ENCODE measurements at places on chromosomes 5 and 9.
A peak's percentile ranks its signal among the peaks of the same experiment; 100 is the strongest.

DNA sequence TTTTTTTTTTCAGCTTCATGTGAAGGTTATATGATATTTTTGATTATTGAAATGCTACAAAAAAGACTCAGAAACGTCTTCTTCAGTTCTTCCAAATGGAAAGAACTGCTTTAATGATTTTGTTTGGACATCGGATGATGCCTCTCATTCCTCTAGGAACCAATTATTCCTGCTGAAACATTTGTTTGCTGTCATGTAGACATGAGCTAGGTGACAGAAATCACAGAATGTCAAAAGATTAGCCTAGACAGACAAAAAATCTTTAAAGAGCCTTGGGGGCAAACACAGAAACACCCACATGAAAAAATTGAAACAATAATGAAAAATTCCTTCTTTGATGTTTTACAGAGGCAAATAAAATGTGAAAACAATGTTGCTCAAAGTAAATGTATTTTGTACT is 244.2 kb upstream of the EDIL3 start:
- DNase-seq, result no peak
- no peaks in the 10 kb centered on the region for H3K27me3 ChIP-seq
- H3K4me3 ChIP-seq, result no peak overlapping the region
- H3K27ac ChIP-seq, result no peak overlapping the region
- no peaks in the 10 kb centered on the region for H3K4me1 ChIP-seq

GRCh38 chr5:117621921-117622320 is 1047.3 kb upstream of the SEMA6A start:
- no peaks in the 10 kb centered on the region for H3K4me1 ChIP-seq
- H3K36me3 ChIP-seq, result no peaks in the 10 kb centered on the region
- DNase-seq, result no peak
- H3K27me3 ChIP-seq, result no peaks in the 10 kb centered on the region

DNA sequence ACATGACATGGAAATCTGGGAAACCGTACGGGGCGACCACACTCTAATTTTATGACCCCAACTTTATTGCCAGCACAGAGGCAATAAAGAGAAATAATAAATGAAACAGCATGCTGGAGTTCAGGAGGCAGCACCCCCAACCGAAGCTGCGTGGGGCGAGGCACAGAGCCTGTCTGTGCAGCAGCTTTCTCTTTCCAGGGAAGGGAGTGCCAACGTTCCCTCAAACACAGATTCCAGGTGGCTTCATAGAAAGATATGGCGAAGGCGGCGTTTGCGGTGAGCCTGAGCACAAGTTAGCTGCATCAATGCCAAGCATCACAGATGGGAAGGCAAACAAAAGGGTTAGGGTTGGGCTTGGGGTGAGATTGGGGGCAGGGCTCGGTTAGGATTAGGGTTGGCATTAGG is 114.8 kb downstream of the HSD17B3 start:
- H3K27me3 ChIP-seq, result no peaks in the 10 kb centered on the region
- no peaks in the 10 kb centered on the region for H3K36me3 ChIP-seq
- H3K27ac ChIP-seq, result no peak overlapping the region
- H3K4me3 ChIP-seq, result no peak overlapping the region
- no peaks in the 10 kb centered on the region for H3K4me1 ChIP-seq

DNA sequence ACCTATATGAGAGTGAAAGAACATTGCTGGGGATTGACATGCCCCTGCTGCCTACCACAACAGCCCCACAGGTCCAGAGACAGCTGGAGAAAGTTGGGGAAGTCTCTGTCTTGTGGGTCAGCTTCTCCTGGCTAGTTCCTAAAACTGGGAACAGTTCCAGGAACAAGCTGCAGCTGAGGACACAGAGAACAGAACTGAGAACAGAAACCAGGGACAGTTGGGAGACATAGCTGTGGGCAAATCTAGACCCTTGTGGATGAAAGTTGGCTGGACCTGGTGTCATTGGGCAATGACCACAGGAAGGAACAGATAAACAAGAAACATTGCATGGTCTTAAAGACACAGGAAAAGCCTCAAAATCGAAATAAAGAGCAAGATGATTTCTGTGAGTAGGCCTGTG is 58.3 kb upstream of the MOCS2 start:
- no peaks in the 10 kb centered on the region for H3K4me1 ChIP-seq
- no peak overlapping the region for H3K27ac ChIP-seq
- DNase-seq, result no peak

DNA sequence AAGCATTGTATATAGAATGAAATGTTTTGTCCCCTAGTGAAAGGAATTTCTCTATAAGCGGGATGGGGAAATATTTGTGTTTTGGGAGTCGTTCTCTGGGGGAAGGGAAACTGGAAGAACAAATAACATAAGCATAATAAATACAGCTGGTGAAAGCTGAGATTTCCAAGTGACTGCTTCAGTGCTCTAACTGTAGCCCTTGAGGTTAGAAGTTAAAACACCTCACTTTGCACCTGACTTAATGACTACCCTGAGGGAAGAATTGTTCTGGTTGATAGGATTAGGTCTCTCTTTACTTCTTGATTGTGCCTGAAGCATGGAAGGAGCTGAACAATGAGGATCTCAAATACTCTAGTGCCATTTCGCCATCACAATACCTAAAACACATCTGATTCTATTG is 307.4 kb downstream of the MAN2A1 start:
- H3K36me3 ChIP-seq, result no peaks in the 10 kb centered on the region
- H3K27me3 ChIP-seq, result no peaks in the 10 kb centered on the region
- H3K4me3 ChIP-seq, result no peak overlapping the region
- H3K4me1 ChIP-seq, result peaks cover 4% of the 10 kb centered on the region

DNA sequence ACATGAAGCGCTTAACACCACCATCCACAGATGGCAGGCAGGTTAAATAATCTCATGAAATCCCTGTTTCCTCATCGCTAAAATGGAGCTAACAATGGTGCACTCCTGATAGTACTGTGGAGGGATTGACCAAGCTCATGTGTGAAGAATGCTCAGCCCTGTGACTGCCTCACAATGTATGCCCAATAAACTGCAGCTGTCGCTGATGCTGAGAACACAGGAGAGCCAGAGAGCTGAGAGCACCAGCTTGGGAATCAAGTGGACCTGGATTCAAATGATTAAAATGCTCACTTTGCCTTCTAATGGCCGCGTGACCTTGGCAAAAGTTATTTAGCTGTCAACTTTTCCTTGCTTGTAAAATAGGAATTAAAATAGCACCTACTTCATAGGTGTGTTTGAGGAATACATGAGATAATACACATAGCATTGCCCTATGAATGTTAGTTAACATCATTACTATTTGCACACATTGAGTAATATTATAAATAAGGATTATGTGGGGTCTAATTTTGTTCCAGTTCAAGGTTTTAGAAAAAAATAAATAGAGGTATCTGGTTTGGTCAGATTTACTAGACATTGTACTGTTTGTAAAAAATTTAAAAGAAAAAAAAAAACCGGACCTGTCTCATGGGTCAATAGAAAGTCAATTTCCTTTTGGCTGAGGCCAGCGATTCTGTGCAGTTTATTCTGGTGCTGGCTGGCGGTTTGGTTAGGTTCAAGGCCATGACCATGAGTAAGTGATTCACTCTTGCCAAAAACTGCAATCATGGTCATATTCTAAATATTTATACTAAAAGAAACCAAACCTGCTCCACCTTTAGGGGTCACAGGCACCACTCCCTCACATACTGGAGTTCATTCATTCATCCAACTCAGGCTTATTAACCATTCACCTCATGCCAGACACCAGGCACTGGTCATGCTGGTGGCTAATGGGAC is 101.3 kb downstream of the SH3TC2 start:
- H3K4me3 ChIP-seq, result no peak overlapping the region
- H3K27ac ChIP-seq, result peak overlapping the region; percentile 51
- no peaks in the 10 kb centered on the region for H3K36me3 ChIP-seq
- no peaks in the 10 kb centered on the region for H3K27me3 ChIP-seq
- DNase-seq, result peak; percentile 62
- H3K4me1 ChIP-seq, result peaks cover 9% of the 10 kb centered on the region

DNA sequence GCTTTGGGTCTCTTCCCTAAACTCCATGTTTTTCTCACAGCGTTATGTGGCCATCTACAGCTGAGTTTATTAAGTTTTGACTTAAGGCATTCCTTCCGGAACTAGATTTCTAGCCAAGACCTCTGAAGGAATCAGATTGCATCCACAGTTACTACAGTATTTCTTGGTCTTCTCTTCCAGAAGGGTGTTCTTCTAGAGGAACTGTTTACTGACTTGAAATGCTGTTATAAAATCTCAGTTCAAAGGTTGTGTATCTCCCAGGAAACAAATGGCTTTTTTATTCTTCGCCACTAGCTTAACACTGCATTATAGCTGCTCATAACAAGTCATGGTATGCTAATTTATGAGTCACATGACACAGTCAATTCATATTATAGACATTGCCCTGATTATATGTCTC is 55.3 kb upstream of the RAD23B start:
- H3K27me3 ChIP-seq, result no peaks in the 10 kb centered on the region
- H3K36me3 ChIP-seq, result no peaks in the 10 kb centered on the region
- no peaks in the 10 kb centered on the region for H3K4me1 ChIP-seq

- H3K27ac ChIP-seq, result no peak overlapping the region
- no peaks in the 10 kb centered on the region for H3K27me3 ChIP-seq
- H3K4me3 ChIP-seq, result no peak overlapping the region
- H3K4me1 ChIP-seq, result no peaks in the 10 kb centered on the region
Observed at GRCh38 chr9:124054582-124055227, 43.1 kb downstream of the LHX2 start.

- no peak overlapping the region for H3K4me3 ChIP-seq
- peak; percentile 11 for DNase-seq
- H3K4me1 ChIP-seq, result no peaks in the 10 kb centered on the region
- H3K27ac ChIP-seq, result no peak overlapping the region
- no peaks in the 10 kb centered on the region for H3K27me3 ChIP-seq
Observed at GRCh38 chr5:76831110-76831452, 12.3 kb downstream of the F2RL1 start.

GRCh38 chr5:55932700-55933099 is 62.1 kb downstream of the IL6ST start:
- DNase-seq, result no peak
- H3K4me3 ChIP-seq, result no peak overlapping the region
- H3K27ac ChIP-seq, result no peak overlapping the region

GRCh38 chr5:32504989-32505596 is 60.6 kb upstream of the ZFR start:
- no peaks in the 10 kb centered on the region for H3K4me1 ChIP-seq
- no peaks in the 10 kb centered on the region for H3K36me3 ChIP-seq
- DNase-seq, result no peak
- no peaks in the 10 kb centered on the region for H3K27me3 ChIP-seq
- H3K27ac ChIP-seq, result no peak overlapping the region
- no peak overlapping the region for H3K4me3 ChIP-seq

DNA sequence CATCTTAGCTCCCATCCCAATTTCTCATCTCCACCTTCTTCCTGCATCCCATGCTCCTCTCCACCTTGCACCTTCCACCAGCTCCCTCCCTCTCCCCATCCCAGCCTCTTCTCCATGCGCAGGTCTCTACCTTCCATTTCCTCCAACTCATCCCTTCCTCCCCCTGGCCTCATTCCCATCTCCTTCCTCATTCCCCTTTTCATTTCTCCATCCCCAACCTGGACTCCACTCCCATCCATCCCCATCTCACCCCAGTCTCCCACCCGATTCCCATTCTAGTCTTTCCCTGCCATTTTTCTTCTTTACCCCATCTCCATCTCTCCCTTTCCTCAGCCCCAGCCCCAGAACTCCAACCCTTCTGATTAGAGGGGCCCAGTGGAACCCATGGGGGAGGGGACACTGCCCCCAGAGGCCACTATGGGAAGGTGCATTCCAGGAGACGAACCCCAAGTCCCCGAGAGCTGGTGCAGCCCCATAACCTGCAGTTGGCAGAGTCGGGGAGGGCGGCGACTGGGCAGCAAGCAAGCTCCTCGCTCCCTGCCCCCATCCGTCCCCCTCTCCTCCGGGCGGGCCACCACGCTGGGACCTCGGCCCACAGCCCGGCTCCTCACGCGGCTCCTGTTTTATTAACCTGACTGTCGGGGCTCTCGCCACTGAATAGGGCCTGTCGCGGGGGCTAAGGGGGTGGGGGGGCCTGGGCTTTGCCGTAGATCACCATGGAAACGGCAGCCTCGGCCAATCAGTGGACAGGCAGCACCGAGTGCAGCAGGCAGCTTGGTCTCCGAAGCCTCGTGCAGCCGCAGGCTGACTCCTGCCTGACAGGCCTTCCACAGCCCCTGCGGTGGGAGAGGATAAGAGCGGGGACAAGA is 66.7 kb downstream of the PCDH1 start:
- no peaks in the 10 kb centered on the region for H3K4me1 ChIP-seq
- H3K27ac ChIP-seq, result no peak overlapping the region
- DNase-seq, result no peak
- no peaks in the 10 kb centered on the region for H3K36me3 ChIP-seq
- H3K4me3 ChIP-seq, result no peak overlapping the region

DNA sequence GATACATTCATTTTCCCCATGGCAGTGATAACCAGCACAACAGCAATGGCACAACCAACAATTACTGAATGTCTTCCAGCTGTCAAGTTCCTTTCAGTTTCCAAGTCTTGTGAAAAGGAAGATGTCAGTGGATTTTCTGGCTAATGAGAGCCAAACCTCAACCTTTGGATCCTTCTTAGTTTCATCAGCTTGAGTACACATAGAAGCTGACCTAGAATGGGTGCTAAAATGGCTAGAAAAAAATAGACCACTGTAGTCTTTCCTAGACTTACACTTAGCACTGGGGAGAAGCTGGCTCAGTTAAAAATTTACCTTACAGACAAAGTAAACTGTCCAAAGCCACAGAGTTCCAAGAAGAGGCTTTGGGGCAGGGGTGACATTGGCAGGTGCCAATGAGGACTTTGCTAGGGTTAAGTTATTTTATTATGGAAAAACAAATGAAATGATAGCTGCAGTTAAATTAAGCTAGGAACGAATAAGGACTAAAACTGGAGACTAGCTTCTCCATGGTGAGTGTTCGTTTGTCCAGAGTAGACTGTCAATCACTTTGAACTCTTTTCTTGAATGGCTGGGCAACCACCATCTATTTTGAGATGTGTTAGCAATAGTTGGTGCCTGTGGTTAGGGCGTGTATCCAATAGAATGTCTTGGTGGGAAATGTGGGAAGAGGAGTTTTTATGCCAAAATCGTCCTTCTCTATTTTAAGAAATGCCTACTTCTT is 25.9 kb upstream of the TXN start:
- no peaks in the 10 kb centered on the region for H3K27me3 ChIP-seq
- no peaks in the 10 kb centered on the region for H3K36me3 ChIP-seq
- H3K4me1 ChIP-seq, result peaks cover 5% of the 10 kb centered on the region
- no peak for DNase-seq
- H3K27ac ChIP-seq, result no peak overlapping the region

- peak overlapping the region; percentile 38 for H3K27ac ChIP-seq
- H3K4me1 ChIP-seq, result peaks cover 32% of the 10 kb centered on the region
- no peaks in the 10 kb centered on the region for H3K27me3 ChIP-seq
- no peak for DNase-seq
- H3K36me3 ChIP-seq, result no peaks in the 10 kb centered on the region
- H3K4me3 ChIP-seq, result no peak overlapping the region
Observed at GRCh38 chr5:74240783-74241750, 399.5 kb downstream of the ENC1 start.

Measured in pancreas (tissue), 10 donors.